CD4-positive, alpha-beta T cell treated with Interleukin-17A for 1 hour (primary cell): ENCODE measurements at places on chromosomes 16 and 17.
A peak's percentile ranks its signal among the peaks of the same experiment; 100 is the strongest.

DNA sequence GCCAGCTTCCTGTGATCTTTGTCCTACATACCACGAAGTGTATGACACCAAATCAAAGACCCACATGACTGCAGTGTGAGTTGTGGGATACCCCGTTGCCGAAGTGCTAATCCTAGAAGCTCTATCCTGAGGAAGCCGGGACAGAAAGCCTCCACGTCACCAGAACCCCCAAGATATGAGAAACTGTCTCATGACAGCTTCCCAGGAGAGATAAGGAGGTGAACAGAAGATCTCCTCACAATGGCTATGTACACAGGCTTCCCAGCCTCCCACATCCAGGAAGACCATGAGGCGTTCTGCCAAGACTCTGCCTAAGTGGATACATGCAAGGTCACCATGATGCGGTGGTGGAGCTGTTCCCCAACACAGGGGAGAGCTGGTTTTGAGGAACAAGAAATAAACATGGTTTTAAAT lies 37.1 kb downstream of the TRIM25 start:
- DNase-seq, result no peak

GRCh38 chr17:683040-683439 lies 31.6 kb downstream of the VPS53 start:
- DNase-seq, result no peak

GRCh38 chr16:57131351-57131970 lies 39.1 kb downstream of the CPNE2 start:
- DNase-seq, result peak; percentile 14

- no peak for DNase-seq
These were observed 8.5 kb upstream of the SUPT4H1 start for GRCh38 chr17:58360296-58361063.

- DNase-seq, result no peak
These were observed 397.6 kb downstream of the MAF start for GRCh38 chr16:79202977-79203376.

GRCh38 chr16:11224894-11225676 lies 30.9 kb downstream of the SOCS1 start:
- peak; percentile 89 for DNase-seq

DNA sequence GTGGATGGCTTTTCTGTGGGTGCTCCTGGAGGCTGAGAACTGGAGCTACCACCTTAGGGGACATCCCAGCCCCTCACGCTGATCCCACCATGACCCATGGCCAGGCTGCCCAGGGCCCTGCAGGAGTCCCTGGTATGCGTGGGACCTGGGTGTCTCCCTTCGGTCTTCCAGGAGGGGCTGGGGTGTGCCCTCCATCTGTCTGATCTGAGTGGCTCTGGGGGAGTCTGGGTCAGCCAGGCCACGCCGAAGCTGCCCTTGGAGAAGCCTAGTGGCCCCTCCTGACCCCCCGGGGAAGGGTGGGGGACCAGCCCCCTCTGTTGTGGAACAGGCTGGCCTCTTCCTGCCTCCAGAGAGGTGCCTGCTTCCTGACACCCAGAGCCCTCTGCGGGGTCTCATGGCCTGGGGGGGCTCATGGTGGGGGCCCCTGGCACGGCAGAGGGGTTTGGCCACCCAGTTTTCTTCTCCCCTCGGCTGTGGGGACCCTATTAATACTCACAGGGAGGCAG lies 10.7 kb downstream of the BAIAP2 start:
- DNase-seq, result no peak

GRCh38 chr17:28364665-28365363 lies at the start of gene SEBOX:
TSS of gene SEBOX (minus strand) at chr17:28365199. CDS start at chr17:28365151, 48 bp downstream.
- DNase-seq, result no peak

DNA sequence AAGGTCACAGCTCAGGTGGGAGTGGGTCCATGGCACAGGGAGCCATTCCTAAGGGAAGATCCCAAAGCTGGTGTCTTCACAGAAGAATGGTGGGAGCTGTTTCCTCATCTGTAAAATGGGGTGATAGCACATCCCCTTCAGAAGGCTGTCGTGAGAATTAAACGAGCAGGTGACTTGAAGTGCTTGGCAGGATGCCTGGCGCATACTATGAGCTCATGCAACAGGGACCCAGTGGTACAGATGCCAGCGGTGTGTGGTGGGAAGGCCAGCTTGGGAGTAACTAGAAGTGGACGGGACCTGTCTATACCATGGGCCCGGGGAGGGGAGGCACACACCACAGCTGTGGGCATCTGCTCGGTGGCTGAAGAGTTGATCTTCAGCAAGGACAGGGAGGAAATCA lies 189.3 kb upstream of the TNRC6C start:
- no peak for DNase-seq

- no peak for DNase-seq
These were observed 10.8 kb upstream of the JPT2 start for GRCh38 chr16:1667271-1667670.
